Common myeloid progenitor, CD34-positive (primary cell): ENCODE measurements at places on chromosomes 7 and 10.

DNA sequence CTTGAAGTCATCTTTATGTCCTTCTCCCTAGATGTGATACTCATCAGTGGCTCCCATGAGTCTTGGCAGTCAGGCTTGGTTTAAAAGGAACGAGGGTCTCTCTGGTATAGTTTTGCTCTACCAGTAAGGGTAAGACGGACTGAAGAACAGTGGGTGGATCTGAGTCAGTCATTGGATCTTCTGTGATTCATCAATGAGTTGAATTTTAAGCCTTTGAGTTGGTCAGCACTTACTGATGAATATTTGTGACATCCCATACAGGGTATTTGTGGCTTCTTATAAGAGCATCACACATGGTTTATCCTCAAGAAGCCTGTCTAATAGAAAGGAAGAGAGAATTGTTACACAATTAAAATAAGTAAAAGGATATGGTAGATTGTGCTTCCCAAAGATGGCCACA is 87.3 kb upstream of the NAMPT start:
- no peak for DNase-seq

DNA sequence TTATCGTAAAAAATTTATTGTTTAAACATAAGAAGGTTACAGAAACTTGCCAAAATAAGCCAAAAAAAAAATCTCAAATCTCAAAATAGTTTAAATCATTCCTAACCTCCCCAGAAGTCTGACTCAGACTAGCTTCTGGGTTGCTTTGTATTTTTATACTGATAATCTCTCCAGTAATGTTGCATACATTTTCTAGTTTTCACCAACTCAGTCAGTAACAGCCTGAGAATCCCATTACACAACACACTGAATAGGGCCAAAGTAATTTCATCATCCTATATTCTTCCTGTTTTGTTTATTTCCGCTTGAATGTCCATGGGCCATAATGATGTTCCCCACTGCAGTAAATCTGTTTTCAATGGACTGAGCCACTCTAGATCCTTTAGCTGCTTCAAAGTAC is 478.5 kb downstream of the GPAM start:
- no peak for DNase-seq

GRCh38 chr7:1529383-1530116 is 952 bp upstream of the MAFK start:
- no peak for DNase-seq

DNA sequence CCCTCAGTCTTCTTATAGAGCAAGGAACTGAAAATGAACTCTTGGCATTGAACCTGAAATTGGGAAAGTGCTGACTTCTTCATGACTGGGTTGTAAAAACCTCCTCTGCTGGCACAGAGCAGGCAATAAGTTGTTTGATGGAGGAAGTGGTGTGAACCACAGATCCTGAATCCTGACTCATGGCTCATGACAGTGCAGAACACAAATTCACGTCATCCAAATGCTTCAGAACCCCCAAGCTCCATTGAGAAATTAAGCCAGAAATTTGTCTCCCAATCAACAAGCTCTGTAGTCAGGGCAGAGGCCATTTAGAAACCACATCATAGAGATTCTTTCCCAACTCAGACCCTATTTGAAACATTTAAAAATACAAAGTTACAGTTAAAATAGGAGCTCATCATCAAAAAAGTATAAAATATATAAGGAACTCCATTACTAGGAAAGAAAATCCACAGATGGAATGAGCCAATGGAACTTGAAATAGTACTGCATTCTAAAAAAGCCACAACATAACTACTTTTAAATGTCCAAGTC is 10.3 kb upstream of the STK17A start:
- peak; percentile 98 for DNase-seq

GRCh38 chr7:104825099-104825498 is 188.9 kb upstream of the KMT2E start:
- no peak for DNase-seq

- no peak for DNase-seq
These were observed 73.2 kb downstream of the GRID1 start for GRCh38 chr10:86293396-86293791.
